ENCODE measurements at places on chromosomes 5 and 9. TPM values are rescaled to one million over a fixed set of nuclear protein-coding genes. Genes with fewer than 3 reads are reported as not detected.

HRCT1 gene
- total RNA-seq, result 65.0 TPM

SPINK13 gene
- total RNA-seq, result not detected

GABBR2 gene
- not detected for total RNA-seq

DNA sequence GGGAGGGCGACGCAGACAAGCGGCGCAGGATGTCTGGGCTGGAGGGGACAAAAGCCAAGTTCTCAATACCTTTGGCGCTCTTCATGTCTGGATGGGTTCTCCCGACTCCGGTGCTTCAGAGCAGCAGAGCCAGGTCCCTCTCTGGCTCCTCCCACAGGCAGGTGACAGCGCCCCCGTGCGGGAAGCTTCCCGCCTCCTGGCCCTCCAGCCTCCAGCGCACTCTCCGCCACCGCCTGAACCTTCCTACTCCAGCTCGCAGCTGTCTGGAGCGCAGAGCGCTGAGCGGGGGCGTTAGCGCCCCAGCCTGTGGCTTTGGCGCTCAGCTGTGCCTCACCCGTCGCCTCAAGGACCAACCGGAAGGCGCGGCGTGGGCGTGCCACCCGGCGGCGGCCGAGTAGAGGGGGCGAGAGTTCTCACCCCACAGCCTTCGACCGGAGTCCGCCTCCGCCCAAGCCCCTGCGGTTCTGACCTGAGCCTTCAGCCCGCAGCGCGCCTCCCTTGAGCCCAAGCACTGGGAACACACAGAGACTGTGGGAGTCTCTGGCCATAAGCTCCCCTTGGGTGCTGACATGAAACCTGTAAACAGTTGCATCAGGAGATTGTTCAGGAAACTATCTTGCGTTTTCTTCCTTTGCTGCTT is at the start of gene SLCO4C1:
TSS of gene SLCO4C1 (minus strand) at position 107 of the 640 bp plus-strand sequence. CDS start at position 85, 22 bp downstream.
- no peaks in the 10 kb centered on the region for H3K27me3 ChIP-seq
- H3K4me3 ChIP-seq, result peak within 1 kb of the TSS; percentile 52
- peak within 1 kb of the TSS; percentile 51 for H3K27ac ChIP-seq
- no peaks in the 10 kb centered on the region for H3K4me1 ChIP-seq

NRARP gene
- total RNA-seq, result 120 TPM

WNT8A gene
- total RNA-seq, result not detected

GRCh38 chr9:93612052-93612795 is 35.8 kb downstream of the PHF2 start:
- H3K36me3 ChIP-seq, result no peaks in the 10 kb centered on the region
- no peak for DNase-seq
- H3K27ac ChIP-seq, result no peak overlapping the region
- H3K4me3 ChIP-seq, result no peak overlapping the region

DNA sequence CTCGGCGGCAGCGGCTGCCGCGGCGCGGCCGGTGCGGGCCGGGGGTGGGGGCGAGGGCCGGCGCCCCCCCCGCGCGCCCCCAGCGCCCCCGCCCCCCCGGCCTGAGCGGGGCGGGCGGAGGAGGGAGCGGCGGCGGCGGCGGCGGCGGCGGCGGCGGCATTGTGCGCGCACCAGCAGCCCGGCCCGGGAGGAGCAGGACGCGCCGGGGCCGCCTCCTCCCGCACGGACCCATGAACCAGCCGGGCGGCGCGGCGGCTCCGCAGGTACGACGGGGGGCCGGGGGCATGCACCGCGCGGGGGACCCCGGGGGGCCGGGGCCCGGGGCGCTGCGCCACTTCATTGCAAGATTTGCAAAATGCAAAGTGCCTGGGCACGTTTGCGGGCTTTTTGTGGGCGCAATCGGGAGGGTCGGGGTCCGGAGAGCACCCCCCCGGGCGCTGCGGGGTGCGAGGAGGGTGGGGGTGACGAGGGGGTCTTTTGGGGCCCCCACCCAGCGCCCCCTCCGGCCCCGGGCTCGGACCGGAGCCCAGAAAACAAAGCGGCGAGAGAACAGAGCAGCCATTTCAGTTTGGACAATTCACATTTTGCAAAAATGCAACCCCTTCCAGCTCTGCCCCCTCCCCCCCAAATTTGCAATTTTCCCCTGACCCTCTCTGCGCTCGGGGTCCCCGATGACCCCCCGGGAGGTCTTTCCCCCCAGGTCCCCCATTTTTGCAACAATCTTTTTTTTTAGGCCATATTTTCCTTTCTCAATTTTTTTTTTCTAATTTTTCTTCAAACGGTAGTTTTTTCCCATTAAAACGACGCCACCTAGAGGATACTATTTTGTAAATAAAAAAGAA is at the start of gene ZNF618:
TSS of gene ZNF618 (plus strand) at position 159 of the 842 bp plus-strand sequence. CDS start at position 231, 72 bp downstream.
- H3K4me1 ChIP-seq, result no peaks in the 10 kb centered on the region
- DNase-seq, result no peak
- no peak within 1 kb of the TSS for H3K27ac ChIP-seq
- H3K27me3 ChIP-seq, result no peaks in the 10 kb centered on the region
- peak within 1 kb of the TSS; percentile 75 for H3K4me3 ChIP-seq

C9orf50 gene
- not detected for total RNA-seq

GRCh38 chr5:147049764-147050163 is 171.2 kb upstream of the PPP2R2B start:
- no peaks in the 10 kb centered on the region for H3K4me1 ChIP-seq
- H3K36me3 ChIP-seq, result no peaks in the 10 kb centered on the region
- no peaks in the 10 kb centered on the region for H3K27me3 ChIP-seq
- H3K27ac ChIP-seq, result no peak overlapping the region
- no peak overlapping the region for H3K4me3 ChIP-seq
- no peak for DNase-seq

GRCh38 chr5:133520062-133520461 is 92.3 kb downstream of the FSTL4 start:
- H3K36me3 ChIP-seq, result no peaks in the 10 kb centered on the region
- no peak overlapping the region for H3K4me3 ChIP-seq
- no peaks in the 10 kb centered on the region for H3K4me1 ChIP-seq
- no peaks in the 10 kb centered on the region for H3K27me3 ChIP-seq
- no peak overlapping the region for H3K27ac ChIP-seq

DNA sequence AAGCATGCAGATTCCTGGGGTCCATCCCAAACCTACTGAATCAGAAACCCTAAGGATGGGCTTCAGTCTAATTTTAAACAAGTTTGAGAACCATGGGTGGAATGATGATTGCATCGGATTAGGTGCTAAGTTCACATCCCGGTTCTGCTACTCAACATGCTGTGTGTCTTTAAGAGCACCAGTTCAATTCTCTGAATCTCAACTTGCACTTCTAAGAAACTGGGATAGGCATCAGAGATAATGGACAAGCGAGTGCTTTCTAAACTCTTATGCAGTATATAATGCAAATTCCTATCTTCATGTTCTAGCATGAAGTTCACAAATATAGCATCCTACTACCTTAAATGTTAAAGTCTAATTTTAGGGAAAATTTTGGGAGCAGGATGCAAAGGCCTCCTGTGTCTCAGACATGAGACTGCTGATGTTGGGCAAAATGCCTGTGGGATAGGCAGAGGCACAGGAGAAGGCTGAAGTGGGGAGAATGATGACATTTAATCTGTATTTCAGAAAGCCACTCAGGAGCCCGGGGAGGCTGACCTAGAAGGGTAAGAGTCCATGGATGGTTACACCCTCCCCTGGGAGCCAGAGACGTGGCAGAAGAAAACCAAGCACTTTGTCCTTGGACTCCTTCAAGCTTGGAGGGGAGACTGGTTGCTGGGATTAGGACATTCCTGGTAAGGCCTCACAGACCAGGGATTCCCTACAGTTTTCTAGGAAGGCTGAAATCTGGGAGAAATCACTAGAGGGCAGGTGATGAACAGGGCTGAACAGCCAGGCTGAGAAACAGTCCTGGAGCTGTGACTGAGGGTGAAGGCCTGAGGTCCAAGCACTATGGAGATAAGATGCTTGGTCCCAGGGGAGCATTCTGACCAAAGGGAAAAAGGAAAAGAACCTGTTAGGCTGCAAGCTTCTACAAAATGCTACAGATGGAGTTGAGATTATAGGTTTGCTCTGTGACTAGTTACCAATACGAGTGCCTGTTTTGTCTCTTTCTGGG is 311.9 kb upstream of the PANK3 start:
- no peak overlapping the region for H3K27ac ChIP-seq
- H3K4me3 ChIP-seq, result no peak overlapping the region
- no peaks in the 10 kb centered on the region for H3K36me3 ChIP-seq
- H3K4me1 ChIP-seq, result no peaks in the 10 kb centered on the region
- H3K27me3 ChIP-seq, result no peaks in the 10 kb centered on the region

GRCh38 chr5:26791433-26791832 is 247.0 kb downstream of the CDH9 start:
- no peak overlapping the region for H3K4me3 ChIP-seq
- no peaks in the 10 kb centered on the region for H3K36me3 ChIP-seq
- DNase-seq, result no peak
- H3K4me1 ChIP-seq, result no peaks in the 10 kb centered on the region

DNA sequence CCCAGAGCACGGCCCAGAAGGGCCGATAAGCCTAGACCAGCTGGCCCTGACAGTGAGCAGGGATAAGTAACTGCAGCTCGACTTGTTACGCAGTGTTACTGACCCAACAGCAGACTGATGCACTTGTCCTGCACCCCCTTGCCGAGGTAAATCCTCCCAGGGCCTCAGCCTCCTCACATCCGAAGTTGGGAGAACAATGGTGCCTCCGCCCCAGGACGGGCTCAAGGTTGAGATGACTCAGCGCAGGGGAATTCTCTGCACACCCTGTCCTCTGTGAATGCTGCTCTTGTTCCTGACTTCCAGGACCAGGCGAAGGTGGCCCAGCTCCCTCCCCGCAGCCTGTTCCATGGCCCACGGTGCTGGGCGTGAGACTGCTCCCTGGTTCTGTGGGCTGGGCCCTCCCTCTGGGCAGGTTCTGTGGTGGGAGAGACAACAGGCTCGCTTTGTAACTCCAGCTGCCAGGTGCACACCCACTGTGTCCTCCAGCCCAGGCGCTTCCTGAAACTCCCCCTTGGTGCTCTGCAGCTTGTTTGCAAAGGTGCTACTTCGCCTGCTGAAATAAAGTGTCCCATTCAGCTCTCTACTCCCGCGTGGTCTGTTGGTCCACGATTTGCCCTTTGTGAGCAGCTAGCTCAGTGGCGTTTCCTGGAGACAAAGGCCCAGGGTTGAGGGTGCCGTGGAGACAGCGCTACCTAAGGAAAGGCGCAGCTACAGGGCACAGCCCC is 40.1 kb upstream of the SLC6A19 start:
- DNase-seq, result peak; percentile 74
- peak overlapping the region; percentile 55 for H3K27ac ChIP-seq
- H3K4me3 ChIP-seq, result no peak overlapping the region
- peaks cover 4% of the 10 kb centered on the region for H3K27me3 ChIP-seq

DNA sequence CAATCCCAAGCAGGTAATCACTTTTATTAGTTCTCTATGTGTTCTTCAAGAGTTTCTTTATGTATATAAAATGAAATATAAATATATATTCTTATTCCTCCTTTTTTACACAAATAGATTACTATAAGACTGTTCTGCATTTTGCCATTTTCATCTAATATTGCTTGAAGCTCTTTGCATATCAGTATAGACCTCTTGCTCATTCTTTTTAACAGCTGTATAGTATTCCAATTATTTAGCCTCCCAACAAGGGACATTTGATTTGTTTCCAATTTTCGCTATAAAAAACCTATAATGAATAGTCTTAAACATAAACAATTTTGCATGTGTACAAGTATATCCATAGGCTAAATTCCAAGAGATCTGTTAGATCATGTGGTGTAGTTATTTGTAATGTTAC is 25.2 kb downstream of the CETN3 start:
- no peaks in the 10 kb centered on the region for H3K27me3 ChIP-seq
- no peaks in the 10 kb centered on the region for H3K36me3 ChIP-seq
- H3K4me1 ChIP-seq, result no peaks in the 10 kb centered on the region
- no peak for DNase-seq
- no peak overlapping the region for H3K27ac ChIP-seq

GRCh38 chr5:146732962-146733361 is 145.6 kb downstream of the PPP2R2B start:
- no peaks in the 10 kb centered on the region for H3K36me3 ChIP-seq
- no peaks in the 10 kb centered on the region for H3K27me3 ChIP-seq
- no peaks in the 10 kb centered on the region for H3K4me1 ChIP-seq
- no peak overlapping the region for H3K27ac ChIP-seq
- no peak overlapping the region for H3K4me3 ChIP-seq

DNA sequence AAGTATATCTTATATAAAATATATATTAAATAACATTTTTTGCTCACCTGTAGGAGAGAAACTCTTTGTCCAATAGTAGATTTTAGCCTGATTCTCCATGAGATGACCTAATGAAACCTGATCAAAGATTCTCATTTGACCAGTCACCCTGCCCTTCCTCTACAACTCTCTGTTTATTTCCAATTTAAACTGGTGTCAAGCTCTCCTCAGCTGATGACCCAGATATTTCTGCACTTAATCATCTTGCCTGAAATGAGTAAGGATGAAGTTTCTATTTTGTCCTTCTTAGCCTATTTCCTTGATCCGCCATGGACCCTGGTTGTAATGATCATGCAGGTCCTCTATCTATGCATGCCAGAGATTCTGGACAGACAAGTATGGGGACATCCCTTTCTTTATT is 179.3 kb upstream of the FGF10 start:
- H3K4me1 ChIP-seq, result no peaks in the 10 kb centered on the region
- no peak overlapping the region for H3K27ac ChIP-seq
- H3K4me3 ChIP-seq, result no peak overlapping the region

PCDHB16 gene
- 0.17 TPM for total RNA-seq

GNA14 gene
- 7.9 TPM for total RNA-seq

GRCh38 chr5:155252025-155252424 is 238.5 kb downstream of the KIF4B start:
- no peaks in the 10 kb centered on the region for H3K4me1 ChIP-seq
- H3K27ac ChIP-seq, result no peak overlapping the region
- H3K27me3 ChIP-seq, result no peaks in the 10 kb centered on the region
- DNase-seq, result no peak
- no peaks in the 10 kb centered on the region for H3K36me3 ChIP-seq

- no peak for DNase-seq
- H3K4me1 ChIP-seq, result no peaks in the 10 kb centered on the region
- no peak overlapping the region for H3K4me3 ChIP-seq
- no peaks in the 10 kb centered on the region for H3K27me3 ChIP-seq
- H3K36me3 ChIP-seq, result no peaks in the 10 kb centered on the region
These were observed 24.3 kb upstream of the TRIM32 start for GRCh38 chr9:116662646-116663310.

GRCh38 chr5:109830955-109831502 is 141.3 kb downstream of the MAN2A1 start:
- no peak overlapping the region for H3K4me3 ChIP-seq
- H3K36me3 ChIP-seq, result no peaks in the 10 kb centered on the region
- no peaks in the 10 kb centered on the region for H3K4me1 ChIP-seq
- no peak for DNase-seq

SLC46A2 gene
- total RNA-seq, result not detected

Measured in colonic mucosa (tissue), 4 donors.